ENCODE measurements at places on chromosomes 6 and 20.

DNA sequence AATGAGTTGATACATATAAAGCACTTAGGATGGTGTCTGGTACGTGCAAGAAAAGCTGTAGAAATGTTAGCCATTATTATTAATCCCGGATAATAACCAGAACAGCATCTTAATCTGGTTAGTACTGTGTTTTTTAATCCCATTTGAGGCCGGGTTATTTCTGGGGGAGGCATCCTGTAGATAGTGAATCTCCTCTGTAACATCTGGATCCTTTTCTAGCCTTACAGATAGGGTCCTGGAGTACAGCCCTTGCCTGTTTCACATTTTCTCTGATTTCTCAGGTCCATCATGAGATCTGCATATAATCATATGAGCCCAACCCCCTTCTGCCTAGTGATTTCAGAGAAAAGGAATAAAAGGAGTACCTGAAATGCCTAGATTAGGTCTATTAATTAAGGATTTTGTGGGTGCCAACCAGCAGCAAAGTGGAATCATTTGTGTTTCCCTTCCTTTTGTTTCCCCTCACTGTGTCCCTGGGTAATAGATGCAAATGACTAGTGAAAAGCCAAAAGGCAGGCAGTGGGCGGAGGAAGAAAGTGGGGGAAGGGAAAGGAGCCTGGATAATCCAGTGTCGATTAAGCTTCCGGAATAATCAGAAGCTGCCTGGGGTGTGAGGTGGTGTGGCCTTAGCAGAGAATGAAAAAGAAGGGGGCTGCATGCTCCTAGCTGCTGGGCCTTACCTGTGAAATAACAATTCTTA, 88.9 kb downstream of the SOBP start:
- no peak for DNase-seq

GRCh38 chr6:20584100-20584731, 50.0 kb downstream of the CDKAL1 start:
- DNase-seq = no peak

GRCh38 chr20:50392138-50392866, 117.9 kb upstream of the PTPN1 start:
- DNase-seq = no peak

GRCh38 chr20:60062431-60063047, 104.3 kb downstream of the CDH26 start:
- DNase-seq = peak; percentile 30

- no peak for DNase-seq
These were observed 15.4 kb downstream of the POPDC3 start for GRCh38 chr6:105164418-105164817.

GRCh38 chr6:7138046-7138531, 30.3 kb downstream of the RREB1 start:
- no peak for DNase-seq

GRCh38 chr6:43608807-43609206, 20.3 kb downstream of the GTPBP2 start:
- DNase-seq = no peak

- DNase-seq = no peak
These were observed 47.9 kb upstream of the EPB41L1 start for GRCh38 chr20:36106606-36107005.

GRCh38 chr20:15862178-15862577, 711.1 kb downstream of the KIF16B start:
- no peak for DNase-seq

GRCh38 chr6:14518515-14519217, 401.1 kb downstream of the CD83 start:
- no peak for DNase-seq

- DNase-seq = no peak
These were observed 29.2 kb downstream of the BPIFB4 start for GRCh38 chr20:33108661-33109060.

DNA sequence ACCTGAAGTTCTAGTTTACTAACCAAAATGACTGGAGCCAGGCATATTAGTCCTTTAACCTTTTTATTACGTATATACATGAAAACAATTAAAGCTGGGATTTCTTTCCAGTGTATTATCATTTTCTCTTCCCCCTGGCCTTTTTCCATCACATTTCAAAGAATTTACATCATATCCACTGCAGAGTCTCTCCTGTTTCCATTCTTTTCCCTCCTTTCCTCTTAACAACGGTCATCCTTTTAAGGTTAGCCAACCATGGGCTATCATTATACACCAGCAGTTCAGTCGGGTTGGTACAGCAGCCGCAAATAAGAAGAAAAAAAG, 104.6 kb downstream of the TFAP2A start:
- DNase-seq = no peak

DNA sequence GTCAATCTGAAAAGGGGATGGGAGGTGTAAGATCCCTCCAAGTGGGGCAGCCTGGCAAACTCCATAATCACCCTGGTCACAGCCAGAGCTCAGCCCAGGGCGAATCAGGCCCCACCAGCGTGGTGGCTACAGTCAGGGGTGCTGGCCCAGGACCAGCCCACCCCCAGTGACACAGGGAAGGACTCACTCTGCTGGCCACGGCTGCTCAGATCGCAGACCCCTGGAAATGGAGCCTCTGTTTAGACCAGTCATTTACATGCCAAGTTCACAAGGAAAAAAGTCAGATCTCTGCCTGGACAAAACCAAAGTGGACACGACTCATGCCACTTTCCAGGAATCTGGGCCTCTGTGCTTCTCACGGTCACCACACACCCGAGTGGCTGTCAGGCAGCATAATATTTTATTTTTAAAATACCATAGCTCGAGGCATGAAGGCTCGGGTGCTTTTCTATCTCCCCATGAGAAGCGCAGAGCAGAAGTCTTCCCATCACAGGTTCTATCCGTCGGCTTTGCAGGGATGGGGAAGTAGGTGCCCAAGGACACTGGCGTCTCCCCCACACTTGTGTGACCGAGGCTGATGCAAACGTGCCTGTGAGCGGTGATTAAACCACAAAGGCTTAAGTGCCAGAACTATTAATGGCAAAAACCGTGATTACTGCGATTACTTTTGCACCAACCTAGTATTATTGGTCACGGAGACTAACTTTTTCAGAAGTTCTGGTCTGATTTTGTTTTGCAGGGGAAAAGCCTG, 13.0 kb downstream of the PXDC1 start:
- no peak for DNase-seq

DNA sequence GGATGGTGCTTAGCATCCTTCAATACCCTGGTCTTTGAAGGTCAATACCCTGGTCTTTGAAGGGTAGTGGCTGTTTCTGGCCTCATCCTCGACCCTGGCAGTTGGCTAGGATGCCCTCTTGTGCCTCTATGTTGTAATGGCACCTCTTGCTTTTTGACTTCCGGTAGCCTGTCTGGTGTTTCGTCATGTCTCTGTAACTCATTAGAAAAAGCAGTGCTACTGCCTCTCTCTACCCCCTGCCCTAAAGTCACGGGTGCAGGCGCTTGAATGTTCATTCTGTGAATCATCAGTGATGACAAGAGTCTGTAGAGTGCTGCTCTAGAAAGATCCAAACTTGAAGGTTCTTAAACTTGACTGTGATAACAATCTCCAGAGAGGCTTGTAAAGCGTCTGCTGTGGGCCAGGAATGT, 28.3 kb downstream of the RSPO4 start:
- DNase-seq = no peak

DNA sequence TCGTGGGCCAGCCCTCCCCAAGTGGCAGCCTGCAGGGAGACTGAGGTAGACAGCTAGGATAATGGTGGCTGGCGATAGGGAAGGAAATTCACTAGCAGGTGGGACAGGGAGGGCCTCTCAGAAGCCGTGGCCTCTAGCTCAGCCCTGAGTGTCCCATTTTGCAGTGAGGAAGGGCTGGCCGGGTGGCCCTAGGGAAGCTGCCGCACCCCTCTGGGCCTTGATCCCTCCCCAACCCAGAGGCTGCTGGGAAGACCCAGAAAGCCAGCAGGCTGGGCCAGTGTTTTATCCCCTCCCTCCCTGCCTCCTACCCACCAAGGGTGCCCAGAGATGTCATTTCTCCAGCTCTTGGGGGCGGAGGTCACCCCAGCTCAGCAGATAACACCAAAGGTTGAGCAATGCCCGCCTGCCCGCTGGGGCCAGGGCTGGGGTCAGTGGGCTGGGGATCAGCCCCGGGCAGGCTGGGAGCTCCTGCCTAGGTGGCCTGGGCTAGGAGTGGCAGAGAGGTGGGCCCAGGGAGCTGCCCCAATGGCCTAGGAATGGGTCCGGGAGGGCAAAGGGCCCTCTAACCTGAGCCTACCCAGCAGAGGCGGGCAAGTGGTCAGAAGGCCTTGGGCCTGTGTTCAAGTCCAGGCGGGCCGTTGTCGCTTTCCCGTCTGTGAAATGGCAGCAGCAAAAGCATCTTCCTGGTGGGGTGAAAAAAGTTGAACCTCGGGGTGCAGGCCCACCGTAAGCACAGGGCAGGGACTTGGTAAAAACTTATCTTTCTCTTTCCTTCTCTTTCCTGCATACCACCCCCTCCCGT, 1.6 kb upstream of the CEBPB start:
- DNase-seq = no peak

DNA sequence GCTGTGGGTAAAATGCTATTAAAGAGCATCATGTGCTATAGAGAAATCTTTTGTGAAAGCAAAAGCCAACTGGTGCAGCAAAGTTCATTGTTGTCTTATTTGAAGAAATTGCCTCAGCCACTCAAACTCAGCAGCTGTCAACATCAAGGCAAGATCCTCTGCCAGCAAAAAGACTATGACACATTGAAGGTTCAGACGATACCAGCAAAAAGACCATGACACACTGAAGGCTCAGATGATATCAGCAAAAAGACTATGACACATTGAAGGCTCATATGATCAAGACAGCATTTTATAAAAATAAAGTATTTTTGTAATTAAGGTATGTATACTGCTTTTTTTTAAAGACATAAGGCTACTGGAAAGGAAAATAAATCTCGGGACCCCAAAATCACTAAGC, 118.4 kb upstream of the RUNX2 start:
- no peak for DNase-seq

DNA sequence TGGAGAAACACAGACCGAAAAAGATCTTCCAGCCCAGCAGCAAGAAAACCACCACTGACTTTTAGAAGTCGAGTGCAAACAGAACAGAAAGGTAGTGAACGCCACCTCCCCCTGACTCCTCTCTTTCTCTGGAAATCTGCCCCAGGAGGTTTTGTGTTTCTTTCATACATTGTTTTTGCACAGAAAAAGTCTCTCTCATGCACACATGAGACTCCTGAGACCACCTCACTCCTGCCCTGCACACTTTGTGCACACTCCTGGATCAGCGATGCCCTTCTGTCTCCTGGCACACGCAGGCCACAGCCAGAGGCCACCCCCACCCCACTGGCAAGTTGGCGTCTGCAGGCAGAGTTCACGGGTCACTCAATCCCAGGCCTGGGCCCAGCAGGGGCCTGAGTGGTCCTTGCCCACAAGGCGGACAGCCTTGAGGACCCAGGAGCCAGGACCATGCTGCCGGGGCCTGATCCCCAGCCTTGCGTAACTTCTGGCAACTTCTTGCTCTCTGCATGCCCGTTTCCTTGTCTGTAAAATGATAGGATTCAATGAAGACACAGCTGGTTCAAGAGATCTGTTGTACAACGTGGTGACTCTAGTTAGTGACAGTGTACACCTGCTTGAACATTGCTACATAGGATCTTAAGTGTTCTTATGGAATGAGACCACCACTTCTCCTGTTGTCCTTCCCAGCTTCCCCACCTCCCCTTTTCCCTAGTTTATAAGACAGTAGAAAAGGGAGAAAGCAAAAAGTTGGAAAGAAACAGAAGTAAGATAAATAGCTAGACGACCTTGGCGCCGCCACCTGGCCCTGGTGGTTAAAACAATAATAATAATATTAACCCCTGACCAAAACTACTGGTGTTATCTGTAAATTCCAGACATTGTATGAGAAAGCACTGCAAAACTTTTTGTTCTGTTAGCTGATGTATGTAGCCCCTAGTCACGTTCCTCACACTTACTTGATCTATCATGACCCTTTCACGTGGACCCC, 30.2 kb upstream of the CST7 start:
- DNase-seq = no peak

- DNase-seq = no peak
These were observed 201.3 kb upstream of the MOCS1 start for GRCh38 chr6:40135491-40136072.

- no peak for DNase-seq
These were observed 24.5 kb downstream of the PLCB4 start for GRCh38 chr20:9093218-9093957.

DNA sequence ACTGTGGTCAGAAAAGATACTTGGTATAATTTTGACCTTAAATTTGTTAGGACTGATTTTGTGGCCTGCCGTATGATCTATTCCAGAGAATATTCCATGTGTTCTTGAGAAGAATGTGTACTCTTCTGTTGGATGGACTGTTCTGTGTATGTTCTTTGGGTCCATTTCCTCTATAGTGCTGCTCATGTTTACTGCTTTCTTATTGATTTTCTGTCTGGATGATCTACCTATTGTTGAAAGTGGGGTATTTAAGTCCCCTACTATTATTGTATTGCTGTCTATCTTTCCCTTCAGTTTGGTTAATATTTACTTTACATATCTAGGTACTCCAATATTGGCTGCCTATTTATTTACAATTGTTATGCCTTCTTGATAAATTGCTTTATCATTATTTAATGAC, 298.4 kb downstream of the BCKDHB start:
- no peak for DNase-seq

- DNase-seq = no peak
These were observed 23.1 kb upstream of the DNAAF9 start for GRCh38 chr20:3430376-3431069.

DNA sequence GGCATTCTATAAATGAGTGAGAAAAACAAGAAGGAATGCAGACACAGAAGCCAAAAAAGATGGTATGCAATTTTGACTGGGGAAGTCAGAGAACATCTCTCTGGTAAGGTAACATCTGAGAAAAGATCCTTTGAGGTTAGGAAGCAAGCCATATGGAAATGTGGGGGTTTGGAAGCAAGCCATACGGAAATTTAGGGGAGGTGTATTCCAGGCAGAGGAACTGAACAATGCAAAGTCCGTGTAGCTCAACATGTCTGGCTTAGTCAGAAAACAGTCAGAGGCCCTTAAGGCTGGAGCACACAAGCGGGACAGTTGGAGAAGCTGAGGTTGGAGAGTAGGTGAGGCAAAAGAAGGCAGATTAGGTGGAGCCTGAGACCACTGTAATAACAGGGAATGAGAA, 35.3 kb downstream of the RALGAPA2 start:
- no peak for DNase-seq

DNA sequence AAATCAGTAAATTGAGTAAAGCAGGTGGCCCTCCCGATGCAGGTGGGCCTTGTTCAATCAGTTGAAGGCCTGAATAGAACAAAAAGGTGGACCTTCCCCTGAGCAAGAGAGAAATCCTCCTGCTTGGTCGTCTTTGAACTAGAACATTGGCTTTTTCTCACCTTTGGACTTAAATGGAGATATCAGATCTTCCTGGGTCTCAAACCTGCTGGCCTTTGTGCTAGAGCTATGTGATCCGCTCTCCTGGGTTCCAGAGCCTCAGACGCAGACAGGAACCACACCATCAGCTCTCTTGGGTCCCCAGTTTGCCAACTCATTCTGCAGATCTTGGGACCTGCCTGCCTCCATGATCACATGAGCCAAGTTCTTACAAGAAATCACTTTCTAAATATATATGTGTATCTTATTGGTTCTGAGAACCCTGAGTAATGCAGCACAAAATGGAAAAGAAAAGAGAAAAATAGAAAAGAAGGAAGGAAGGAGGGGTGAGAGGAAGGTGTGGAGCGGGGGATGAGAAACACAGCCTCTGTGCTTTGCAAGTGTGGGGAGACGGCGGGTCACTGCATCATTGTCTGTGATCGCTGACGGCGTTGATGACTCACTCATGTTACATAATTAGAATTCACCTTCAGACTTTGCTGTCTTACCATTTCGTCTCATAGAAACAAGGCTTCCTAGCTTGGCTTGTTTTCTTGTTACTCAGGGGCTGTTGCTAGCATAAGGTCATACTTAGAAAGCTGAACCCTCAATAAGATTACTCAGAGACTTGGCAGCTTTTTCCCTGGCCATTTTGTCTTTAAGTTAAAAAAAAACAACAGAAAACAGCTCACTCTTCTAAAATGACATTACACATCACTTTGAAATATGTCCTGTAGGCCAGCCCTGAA, 85.7 kb upstream of the NEDD9 start:
- peak; percentile 39 for DNase-seq
